ENCODE measurements at places on chromosomes 1 and 21.

- DNase-seq, result no peak
Measured at GRCh38 chr1:204549313-204549712, 33.1 kb downstream of the MDM4 start.

GRCh38 chr1:229032375-229032774, 238.5 kb upstream of the RAB4A start:
- DNase-seq, result no peak

DNA sequence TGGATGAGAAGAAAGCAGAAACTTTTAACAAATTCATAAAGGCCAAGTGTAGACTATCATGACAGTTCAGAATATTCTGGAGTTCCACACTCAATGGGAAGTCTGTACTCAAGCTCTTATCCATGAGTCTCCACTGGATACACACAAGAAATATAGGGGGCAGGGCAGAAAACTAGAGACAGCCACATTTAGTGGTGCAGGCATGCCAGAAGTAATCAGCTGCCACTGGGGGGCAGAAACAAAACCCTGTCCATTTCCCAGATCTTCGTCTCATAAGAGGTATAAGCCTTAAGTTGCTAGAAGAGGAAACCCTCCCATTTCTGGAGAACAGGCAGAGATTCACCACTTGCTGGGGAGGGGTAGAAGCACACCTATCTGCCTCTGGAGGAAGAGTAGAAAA, 166.8 kb upstream of the GALNT2 start:
- no peak for DNase-seq

DNA sequence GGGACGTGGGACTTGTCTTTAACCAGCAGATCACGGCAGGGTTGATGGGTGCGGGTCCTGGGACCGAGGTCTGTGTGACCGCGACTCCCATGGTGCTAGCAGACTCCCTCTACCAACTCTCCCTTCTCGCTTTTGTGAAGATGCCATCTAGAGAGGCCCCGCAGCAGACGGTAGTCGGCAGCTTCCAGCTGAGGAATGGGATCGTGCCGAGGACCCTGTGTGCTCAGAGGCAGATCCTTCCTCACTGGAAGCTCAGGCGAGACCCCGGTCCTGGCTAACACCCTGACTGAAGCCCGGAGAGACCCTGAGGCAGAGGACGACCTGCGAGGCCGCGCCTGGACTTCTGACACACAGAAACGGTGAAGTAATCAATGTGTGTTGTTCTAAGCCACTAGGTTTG, 12.5 kb upstream of the SPATC1L start:
- no peak for DNase-seq

DNA sequence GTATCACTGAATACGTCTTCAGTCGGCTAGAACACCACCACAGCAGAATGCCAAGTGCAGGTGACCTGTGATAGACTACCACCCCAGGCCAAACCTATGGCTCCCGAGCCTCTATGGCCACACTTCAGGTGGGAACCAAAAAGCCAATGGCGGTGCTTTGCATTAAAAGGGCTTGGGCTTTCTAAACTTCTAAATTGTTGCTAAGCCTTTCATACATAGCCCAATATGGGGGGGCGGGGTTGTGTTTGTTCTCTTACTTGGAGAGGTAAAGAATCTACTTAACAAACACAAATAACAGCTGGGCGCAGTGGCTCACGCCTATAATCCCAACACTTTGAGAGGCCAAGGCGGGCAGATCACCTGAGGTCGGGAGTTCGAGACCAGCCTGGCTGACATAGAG, 19.7 kb downstream of the USP48 start:
- no peak for DNase-seq

DNA sequence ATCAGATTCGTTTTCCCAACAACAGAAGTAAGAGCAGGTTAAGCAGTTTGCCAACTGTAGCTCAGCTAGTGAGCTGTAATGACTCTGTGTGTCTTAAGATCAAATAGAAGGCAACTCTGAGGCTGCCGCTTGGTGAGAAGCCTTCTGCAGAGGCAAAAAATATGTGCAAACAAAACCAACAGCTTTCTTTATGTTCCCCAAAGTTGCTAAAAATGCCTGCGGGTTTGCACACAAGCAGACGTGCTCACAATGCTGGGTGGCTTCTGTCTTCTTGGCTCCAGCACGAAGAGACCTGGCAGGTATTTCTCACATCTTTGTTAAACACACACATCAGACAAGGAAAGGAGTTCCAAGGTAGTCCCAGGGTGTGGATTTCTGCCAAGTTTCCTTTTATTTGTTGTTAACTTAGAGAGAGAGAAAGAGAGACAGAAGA, 158.9 kb upstream of the JUN start:
- DNase-seq, result no peak

GRCh38 chr1:23906731-23907130, 6.4 kb downstream of the CNR2 start:
- DNase-seq, result no peak

- DNase-seq, result no peak
Measured at GRCh38 chr1:54017979-54018378, at the start of gene LDLRAD1. LDLRAD1 (minus strand) TSS chr1:54018186; CDS start chr1:54018112, 74 bp downstream.

DNA sequence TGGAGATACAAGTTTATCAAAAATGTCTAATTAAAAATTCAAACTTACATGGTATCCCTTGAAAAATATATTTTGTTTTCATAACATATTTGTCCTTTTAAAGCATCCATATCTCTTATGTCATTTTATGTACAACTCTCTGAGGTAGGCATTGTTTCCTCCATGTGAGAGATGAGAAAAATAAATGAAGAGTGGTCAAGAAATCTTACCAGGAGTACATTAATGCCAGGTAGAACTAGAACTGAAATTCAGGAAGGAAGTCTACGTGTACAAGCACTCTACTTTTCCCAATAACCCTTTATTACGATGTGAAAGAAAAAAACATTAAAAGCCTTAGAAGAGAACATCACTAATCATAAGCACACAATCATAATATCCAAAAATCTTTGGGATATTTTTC, 5.6 kb downstream of the BRINP3 start:
- DNase-seq, result no peak

DNA sequence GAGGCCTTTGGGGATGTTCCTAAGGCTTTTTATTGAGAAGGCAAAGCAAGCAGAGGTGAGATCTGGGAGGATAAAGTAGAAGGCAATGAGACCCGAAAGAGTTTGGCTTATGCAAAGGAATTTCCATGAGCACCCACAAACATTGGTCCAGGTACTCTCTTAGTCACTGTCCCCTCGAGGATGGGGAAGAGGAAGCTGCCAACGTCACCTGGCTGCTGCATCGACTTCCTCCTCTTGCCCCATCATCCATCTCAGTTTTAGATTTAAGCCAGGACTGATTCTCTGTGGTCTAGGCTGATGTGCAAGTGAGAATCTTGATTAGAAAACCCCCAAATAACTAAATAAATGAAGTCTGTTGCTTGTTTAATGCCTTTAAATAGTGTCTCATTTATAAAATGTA, 28.7 kb downstream of the RUNX1 start:
- no peak for DNase-seq

All from suppressor macrophage (primary cell).